Activated T-cell treated with anti-CD3 and anti-CD28 coated beads for 24 hours (primary cell): ENCODE measurements at places on chromosomes 11 and 22.

GRCh38 chr22:44380756-44381486 lies 68.2 kb upstream of the SHISAL1 start:
- no peak for DNase-seq

GRCh38 chr11:197741-198235 lies 4.9 kb downstream of the SCGB1C1 start:
- no peak for DNase-seq

GRCh38 chr11:2612884-2613571 lies 86.8 kb downstream of the KCNQ1OT1 start:
- DNase-seq: no peak

- DNase-seq: no peak
These were observed 31.7 kb downstream of the EXT2 start for GRCh38 chr11:44127130-44127529.

DNA sequence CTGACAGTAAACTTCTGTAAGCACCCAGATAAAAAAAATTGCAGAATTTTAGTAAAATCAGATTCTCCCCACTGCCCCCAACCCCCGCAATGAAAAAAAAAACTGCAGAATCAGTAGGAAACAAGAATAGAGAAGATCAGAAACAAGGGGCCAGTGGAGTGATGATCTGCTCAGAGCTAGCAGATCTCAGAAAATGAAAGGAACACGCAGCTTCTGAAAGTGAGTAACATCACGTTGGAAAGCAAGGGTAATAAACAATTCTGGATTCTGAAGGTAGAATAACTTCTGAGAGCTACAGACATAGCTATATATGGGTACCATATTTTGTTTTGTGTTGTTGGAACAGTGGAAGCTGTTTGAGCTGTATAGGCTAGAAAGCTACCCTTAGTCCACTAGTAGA lies 23.2 kb downstream of the ACAT1 start:
- no peak for DNase-seq

DNA sequence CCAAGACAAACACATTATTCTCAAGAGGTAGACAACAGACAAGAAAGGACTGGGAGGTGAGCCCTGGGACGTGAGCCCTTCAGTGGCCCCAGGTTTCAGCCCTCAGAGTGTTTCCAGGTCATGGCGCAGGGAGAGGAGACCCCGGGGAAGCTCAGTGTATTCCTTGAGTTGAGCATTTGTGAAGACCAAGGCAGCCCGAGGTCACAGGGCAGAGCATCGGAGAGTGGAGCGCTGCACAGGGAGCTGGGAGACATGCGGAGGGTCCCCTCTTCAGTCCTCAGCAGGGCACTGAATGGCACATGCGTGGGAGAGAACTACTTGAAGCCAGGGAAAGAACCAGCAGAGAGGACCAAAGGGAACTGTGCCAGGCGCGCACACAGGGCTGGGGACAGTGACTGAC lies 11.7 kb downstream of the KRTAP5-6 start:
- no peak for DNase-seq

DNA sequence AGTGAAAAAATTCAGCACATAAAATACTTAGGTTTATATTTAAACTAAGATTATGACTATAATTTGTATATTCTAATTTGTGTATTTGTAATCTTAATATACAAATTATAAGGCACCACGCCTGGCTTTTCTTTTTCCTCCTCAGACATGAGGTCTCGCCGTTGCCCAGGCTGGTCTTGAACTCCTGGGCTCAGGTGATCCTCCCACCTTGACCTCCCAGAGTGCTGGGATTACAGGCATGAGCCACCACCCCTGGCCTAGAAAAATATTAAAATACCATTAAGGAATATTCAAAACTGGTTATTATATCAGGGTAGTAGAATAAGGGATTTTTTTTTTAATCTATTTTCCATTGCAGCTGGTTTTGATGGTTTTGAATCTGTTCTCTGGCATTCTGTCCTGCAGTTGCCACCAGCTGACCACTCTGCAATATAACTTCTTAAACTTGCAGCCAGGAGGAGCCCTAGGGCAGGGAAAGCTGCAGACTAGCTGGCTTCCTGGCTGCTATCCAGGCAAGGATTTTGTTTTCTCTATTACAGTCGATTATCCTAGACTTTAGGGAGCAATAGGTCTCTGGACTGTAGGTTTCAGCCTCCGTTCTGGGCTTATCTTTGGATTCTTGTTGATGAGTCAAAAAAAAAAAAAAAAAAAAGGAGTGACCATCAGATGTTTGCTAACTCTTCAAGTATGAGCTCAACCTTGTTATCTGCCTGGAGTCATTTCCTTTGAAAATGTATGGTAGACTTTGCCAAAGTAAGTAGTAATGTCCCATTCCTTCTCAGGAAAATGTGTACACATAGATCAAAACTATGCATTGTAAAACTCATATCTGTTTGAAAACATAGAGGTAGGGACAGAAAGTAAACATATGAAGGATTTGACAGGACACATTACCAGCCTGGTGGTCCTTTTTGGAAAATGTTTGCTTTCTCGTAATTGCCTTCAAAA lies 13.2 kb downstream of the POLA2 start:
- DNase-seq: no peak
